NCI-H1436 (cell line): ENCODE measurements at places on chromosomes 7 and 10.

DNA sequence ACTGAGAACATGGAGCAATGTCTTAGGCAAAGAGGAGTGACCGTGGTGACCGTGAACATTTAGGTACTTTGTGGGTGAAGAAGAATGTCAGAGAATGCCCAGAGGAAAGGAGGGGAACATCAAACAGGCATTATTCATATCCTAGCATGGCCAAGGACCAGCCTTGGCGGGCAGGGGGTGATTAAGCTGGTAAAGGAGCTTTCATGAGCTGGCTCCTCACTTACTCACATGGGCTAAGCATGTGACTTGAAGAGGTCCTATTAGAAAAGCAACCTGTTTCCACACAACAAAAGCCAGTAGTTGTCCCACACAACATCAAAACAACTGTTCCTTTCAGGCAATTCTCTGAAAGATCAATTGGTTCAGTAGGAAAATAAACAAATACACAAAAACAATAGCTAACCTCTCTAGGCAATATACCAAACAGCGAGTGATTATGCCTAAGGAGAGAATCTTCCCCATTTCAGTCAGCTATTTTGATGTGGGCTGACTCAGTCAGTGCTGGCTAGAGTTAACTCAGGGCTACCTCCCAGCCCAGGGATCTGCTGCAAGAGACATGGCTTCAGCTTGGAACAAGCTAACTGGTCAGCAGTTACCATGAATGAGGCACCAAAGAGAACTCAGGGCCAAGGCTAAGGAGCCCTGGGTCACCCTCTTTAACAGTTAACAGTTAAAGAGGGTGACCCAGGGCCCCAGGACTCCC, 283.5 kb downstream of the ARHGAP12 start:
- DNase-seq, result no peak

DNA sequence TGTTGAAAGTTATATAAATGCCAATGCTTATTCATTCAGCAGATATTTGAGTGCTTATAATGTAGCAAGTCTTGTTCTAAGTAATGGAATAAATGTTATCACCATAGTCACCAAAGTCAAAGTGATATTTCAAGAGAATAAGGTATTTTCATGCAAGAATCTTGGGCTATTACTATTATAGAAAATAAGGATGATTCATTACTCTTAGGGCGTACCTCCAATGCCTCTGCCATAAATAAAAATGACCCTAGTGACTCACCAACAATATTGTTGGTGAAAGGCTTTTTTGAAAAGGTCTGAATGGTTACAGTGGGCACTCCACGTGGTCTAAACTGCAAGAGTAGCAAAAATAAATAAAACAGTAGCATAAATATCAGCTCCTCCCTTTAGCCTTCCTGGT, 68.4 kb downstream of the RALA start:
- DNase-seq, result no peak

- no peak for DNase-seq
These were observed 24.3 kb downstream of the TECTB start for GRCh38 chr10:112307358-112308124.

GRCh38 chr10:114373631-114374030, 30.7 kb downstream of the AFAP1L2 start:
- no peak for DNase-seq

DNA sequence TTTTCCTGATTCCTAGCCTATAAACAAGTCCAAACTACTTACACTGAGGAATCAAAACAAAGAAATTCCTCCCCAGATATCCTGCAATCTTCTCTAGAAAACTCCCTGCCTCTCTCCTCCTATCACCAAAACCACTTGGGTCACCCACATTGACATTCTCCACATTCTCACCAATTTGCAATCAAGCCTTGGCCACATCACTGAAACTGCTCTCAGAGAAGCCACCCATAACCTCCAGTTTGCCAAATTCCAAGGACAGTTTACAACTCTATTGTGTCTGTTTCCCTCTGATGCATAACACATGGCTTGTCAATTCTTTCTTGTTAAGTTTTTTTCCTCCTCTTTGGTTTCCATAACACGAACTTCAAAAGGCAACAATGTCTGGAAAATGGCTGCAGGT, 233.5 kb downstream of the XPNPEP1 start:
- DNase-seq, result no peak

DNA sequence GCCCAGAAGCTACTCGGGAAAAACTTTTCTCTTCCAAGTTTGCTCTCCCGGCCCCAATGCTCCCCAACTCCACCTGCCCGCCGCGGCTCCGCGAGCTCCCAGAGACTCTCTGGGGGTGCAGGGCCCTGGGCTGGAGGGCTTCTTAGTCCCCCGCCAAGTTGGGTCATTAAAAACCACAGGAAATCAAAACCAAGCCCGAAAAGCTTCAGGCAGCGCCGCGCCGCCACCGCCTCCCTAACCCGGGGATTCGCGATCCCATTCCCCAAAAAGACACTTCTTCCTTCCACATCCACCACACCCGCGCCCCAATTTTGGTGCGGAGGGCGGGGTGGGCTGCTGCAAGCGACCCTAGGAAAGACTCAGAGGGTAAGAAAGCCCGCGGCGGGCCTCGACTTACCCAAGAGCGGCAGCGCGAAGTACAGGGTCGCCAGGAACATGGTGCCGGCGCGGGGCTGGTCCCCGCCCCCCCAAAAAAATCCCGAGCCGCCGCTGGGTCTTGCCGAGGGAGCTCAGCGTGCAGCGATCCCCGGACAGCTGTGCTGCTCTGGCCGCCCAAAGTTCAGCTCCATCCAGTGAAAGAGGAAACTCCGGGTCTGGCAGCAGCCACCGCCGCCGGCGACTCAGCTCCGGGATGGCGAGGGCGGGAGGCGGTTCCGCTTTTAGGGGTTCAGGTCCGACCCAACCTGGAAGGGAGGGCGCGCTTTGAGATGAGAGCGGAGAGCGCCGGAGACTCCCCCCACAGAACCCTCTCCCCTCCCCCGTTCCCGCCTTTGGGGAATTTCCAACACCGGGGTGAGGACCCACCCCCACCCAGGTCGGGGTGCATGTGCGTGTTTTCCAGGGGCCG, 1.2 kb downstream of the GFRA1 start:
- DNase-seq, result no peak

DNA sequence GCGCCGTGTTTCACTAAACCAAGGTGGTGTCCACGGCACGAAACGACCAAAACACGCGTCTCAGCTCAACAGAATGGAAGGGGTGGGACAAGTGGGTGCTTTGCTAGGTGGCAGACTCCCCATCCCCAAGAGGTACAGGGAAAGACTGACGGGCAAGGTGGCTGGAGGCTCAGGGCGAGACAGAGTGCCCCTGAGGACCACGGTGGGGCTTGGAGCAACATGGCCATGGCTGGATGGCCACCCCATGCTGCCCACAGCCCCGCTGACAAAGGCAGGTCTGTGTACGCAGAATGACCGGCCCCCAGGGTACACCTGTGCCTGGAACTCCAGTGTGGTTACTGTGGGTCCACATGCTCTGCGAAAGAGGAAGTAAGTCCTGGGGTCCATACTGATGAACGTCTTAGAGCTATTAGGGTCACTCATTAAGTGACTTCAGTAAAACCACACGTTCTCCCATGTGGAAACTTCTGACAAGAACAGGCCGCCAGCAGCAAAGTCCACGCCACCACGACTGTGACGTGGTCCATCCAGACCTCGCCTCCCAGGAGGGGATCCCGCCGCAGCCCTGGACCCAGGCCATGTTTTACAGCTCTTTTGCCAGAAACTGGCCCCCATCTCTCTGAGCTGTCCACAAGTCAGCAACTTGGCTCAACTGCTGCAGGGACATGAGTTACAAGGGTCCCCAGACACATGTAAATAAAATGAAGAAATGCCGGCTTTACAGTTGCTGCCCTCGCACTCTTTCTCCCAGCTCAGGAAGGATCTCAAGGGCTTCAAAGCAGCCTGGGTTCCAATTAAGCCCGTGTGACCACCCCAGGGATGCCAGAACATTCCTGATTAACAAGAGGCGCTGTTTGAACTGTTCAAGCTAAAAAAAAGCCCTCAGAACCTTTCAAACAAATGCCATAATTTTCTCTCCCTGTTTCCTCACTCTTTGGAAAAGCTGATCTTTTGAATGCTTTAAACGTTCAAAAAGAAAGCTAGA, 66.8 kb downstream of the MAD1L1 start:
- DNase-seq, result no peak
